ENCODE measurements at places on chromosomes 4 and X. TPM values are rescaled to one million over a fixed set of nuclear protein-coding genes. Genes with fewer than 3 reads are reported as not detected.
A peak's percentile ranks its signal among the peaks of the same experiment; 100 is the strongest.

DNA sequence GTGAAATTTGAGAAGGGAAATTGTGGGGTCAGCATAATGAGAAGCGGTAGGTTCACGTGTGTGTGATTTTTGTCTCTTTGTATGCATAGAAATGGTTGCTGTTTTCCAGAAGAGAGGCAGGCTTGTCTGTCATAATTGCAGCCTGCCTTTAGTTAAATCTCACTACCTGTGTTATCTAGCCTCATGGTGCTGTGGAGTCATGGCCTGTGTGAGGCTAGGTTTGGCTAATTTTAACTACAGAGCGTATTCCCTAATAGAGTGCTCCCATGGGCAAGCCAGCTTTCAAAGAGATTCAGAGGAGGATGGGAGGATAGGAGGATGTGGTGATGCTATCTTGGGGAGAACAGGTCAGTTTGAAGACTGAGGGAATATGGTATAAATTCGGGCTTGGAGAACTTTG lies 23.6 kb downstream of the UPRT start:
- no peak overlapping the region for H3K4me3 ChIP-seq
- no peak for DNase-seq
- no peaks in the 10 kb centered on the region for H3K27me3 ChIP-seq
- peaks cover 2% of the 10 kb centered on the region for H3K36me3 ChIP-seq

STATH gene
- total RNA-seq = not detected

DNA sequence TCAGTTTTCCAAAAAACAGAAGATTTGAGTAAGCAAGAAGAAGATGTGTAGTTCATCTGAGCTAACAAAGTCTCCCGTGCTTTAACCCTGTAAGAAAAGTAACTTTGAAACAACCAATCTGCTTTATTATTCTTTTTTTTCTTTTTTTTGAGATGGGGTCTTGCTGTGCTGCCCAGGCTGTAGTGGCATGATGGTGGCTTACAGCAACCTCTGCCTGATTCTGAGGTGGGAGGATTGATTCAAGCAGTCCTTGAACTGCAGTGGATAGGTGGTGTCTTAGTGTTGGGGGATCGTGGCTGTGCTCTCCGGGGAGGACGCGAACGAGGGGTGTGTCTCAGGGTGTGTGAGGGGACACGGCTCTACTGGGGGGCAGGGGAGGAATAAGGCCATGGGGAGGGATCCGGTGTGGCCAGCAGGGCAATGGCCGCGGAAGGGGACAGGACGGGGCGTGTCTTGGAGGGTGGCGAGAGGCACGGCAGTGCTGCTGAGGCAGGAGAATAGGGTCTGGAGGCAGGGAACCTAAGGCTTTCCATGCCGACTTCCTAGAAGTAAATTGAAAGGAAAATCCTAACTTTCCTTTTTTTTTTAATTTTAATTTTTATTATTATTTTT lies 2.4 kb downstream of the ARSD start:
- H3K4me3 ChIP-seq = peak overlapping the region; percentile 33
- DNase-seq = no peak
- H3K36me3 ChIP-seq = peaks cover 25% of the 10 kb centered on the region
- H3K4me1 ChIP-seq = peaks cover 6% of the 10 kb centered on the region
- H3K27me3 ChIP-seq = no peaks in the 10 kb centered on the region

DNA sequence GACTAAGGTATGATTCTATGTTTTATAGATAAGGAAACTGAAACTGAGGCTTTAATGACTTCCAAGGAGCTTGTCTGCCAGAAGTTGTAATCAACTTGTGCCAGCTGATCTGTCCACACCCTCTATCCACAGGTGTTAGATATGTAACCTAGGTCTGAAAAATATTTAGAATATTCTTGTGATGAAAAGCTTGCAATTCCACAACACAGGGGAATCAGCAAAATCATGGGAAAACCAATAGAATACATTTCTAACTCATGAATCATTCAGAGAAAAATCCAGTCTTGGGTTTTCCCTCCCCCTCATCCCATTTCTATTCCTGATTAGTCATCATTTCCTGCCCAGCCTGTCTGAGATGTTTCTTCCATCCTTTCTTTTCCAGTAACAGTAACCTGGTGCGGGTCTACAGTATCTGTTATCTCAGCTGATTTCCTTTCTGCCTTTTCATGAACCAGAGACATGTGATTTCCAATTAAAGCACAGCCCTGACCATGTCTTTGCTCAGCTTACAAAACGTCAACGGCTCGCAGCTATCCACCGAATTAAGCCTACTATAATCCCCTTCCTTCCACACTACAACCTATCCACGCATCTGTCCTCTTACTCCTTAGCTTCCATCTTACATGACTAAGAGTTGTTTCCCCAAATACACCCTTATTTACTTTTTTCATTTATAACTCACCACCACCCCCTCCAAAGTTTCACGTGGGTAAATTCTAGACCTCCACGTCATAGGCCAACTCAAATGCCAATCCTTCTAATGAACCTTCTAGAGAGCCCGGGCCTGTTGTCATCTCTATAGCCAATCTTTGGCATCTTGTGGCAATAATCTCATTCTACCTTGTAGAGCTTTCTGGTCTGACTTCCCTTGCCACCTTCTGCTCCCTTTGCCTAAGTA lies 961 bp upstream of the NOCT start:
- H3K4me1 ChIP-seq = peaks cover 29% of the 10 kb centered on the region
- peak overlapping the region; percentile 80 for H3K4me3 ChIP-seq
- peaks cover 1% of the 10 kb centered on the region for H3K36me3 ChIP-seq
- peak overlapping the region; percentile 100 for H3K27ac ChIP-seq
- H3K27me3 ChIP-seq = peaks cover 5% of the 10 kb centered on the region

SPP1 gene
- total RNA-seq = 3.7 TPM
